Activated CD8-positive, alpha-beta memory T cell treated with anti-CD3 and anti-CD28 coated beads for 1 hour (primary cell): ENCODE measurements at places on chromosomes 1 and 21.
A peak's percentile ranks its signal among the peaks of the same experiment; 100 is the strongest.

GRCh38 chr1:162028726-162029125 is 5.1 kb upstream of the OLFML2B start:
- DNase-seq = no peak

DNA sequence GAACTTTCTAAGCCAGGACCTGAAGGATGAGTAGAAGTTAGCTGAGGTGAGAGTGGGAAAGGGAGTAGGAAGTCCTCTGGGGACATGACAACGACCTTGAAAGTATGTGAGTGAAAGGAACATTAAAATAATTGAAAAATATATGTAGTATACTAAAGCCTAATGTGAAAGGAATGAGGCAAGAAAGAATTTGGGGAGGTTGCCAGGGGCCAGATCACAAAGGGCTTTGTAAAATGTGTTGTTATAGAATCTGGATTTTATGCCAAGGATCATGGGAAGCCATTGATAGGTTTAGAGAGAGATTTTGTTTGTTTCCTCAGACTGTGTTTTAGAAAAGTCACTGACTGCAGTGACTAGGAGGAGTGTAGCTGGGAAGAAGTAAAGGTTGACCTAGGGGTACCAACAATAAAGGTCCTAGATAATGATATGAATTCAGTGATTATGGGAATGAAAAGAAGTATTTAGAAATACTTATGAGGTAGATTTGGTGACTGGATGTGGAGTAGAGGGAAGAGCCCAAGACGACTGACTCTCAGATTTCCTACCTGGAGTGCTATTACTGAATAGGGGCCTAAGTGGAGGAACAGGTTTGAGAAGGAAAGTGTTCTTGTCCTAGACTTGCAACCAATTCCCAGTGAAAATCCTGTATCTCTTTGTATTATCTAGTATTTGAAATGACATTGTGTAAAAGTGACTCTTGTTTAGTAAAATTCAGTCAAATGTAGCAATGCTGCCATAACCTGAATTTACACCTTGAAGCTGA is 179.8 kb downstream of the PHTF1 start:
- DNase-seq = no peak

- no peak for DNase-seq
Observed at GRCh38 chr1:65825741-65826140, 33.0 kb downstream of the PDE4B start.

DNA sequence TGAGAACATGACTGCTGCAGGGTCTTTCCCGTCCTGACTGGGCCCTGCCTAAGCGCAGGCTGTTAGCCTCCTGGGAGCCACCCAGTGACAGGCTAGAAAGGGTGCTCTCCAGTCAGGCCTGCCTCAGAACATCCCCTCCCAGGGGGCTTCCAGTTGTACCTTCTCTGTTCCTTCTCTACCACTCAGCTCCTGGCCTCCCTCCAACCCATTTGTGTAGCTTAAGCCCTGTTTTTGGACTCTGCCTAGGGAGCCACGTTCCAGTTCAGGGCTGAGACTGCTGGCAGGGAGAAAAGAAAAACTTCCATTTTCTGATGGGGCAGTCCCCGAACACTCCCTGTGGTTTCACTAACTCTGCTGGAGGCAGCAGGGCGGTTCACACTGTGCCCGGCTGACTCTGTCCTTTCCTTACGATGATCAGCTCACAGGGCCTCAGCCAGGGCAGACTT is 15.3 kb upstream of the POU3F1 start:
- DNase-seq = no peak

- DNase-seq = no peak
Observed at GRCh38 chr1:33443705-33444180, 12.8 kb upstream of the PHC2 start.

GRCh38 chr1:241638099-241638682 is 2.0 kb downstream of the CHML start:
- DNase-seq = no peak

- no peak for DNase-seq
Observed at GRCh38 chr1:100627054-100627716, 89.2 kb downstream of the GPR88 start.

- DNase-seq = no peak
Observed at GRCh38 chr1:33163621-33164519, 18.0 kb downstream of the TRIM62 start.

GRCh38 chr1:32250893-32251716 is at the start of gene LCK:
Gene LCK (plus strand): TSS chr1:32251265. CDS start chr1:32274330, 23,065 bp downstream.
- DNase-seq = peak; percentile 42

DNA sequence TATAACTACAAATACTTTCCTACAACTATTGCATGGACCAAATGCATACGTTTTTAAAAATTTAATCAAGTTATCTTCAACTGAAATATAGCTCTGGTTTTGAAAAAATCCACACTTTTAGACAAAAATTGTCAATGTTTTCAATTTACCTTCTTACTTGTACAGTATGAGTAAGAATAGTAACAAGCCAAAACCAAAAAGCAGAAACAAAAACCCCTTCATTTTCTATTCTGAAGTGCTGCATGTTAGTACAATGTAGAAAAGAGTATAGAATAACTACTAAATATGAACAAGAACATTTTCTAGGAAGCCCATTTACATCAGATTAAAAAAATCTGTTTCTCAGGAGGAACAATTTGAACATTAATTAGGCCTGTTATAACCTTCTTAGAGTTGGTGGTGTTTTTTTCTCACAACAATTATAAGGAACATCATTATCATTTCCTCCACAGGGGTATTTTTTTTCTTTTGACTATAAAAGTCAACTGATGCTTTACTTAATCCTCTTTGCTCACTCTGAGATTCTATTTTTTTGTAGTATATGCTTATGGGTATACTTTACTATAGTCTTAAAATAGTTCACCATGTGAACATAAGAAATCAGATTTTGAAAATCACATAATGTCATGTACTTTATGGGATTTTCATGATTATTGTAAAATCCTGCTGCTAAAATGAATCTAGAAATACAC is 475.4 kb downstream of the PTBP2 start:
- DNase-seq = no peak

- DNase-seq = no peak
Observed at GRCh38 chr1:217407534-217408001, 223.3 kb downstream of the GPATCH2 start.
